ENCODE measurements at places on chromosomes 5 and 9. TPM values are rescaled to one million over a fixed set of nuclear protein-coding genes. Genes with fewer than 3 reads are reported as not detected.

Gene ZFYVE16
- total RNA-seq = 7.9 TPM

Gene PHF24
- total RNA-seq = 0.03 TPM

- no peak for DNase-seq
- no peaks in the 10 kb centered on the region for H3K4me1 ChIP-seq
- no peaks in the 10 kb centered on the region for H3K36me3 ChIP-seq
- no peaks in the 10 kb centered on the region for H3K27me3 ChIP-seq
- H3K4me3 ChIP-seq = no peak overlapping the region
Observed at GRCh38 chr5:62977661-62978060, 399.0 kb downstream of the LRRC70 start.

- H3K36me3 ChIP-seq = peaks cover 18% of the 10 kb centered on the region
- H3K27me3 ChIP-seq = no peaks in the 10 kb centered on the region
- no peaks in the 10 kb centered on the region for H3K4me1 ChIP-seq
- DNase-seq = no peak
- H3K27ac ChIP-seq = no peak overlapping the region
Observed at GRCh38 chr9:101562966-101563365, 29.3 kb downstream of the RNF20 start.

GRCh38 chr5:148620696-148621095 lies 33.6 kb downstream of the HTR4 start:
- no peak for DNase-seq
- no peak overlapping the region for H3K27ac ChIP-seq
- H3K4me3 ChIP-seq = no peak overlapping the region
- H3K4me1 ChIP-seq = no peaks in the 10 kb centered on the region
- no peaks in the 10 kb centered on the region for H3K36me3 ChIP-seq

DNA sequence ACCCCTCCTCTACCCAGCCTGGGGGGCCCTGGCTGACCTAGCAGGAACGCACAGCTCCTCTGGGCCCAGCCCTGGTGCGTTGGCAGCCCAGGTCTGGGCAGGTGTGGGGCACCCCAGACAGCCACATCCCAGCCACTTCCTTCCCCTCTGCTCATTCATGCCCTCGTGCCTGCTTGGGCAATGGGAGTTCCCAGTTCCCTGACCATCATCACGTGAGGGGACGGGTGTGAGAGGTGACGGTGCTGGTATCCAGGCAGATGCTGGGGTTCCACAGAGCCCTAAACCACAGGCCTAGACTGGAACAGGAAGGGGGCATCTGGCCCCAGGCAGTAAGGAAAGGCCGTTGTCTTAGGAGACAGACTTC lies 8.4 kb downstream of the RALGDS start:
- no peak overlapping the region for H3K27ac ChIP-seq
- peaks cover 19% of the 10 kb centered on the region for H3K36me3 ChIP-seq
- H3K4me1 ChIP-seq = peaks cover 17% of the 10 kb centered on the region
- H3K27me3 ChIP-seq = no peaks in the 10 kb centered on the region
- peak; percentile 57 for DNase-seq

- no peak overlapping the region for H3K4me3 ChIP-seq
- no peak for DNase-seq
- H3K36me3 ChIP-seq = no peaks in the 10 kb centered on the region
- H3K27ac ChIP-seq = no peak overlapping the region
- H3K27me3 ChIP-seq = no peaks in the 10 kb centered on the region
- no peaks in the 10 kb centered on the region for H3K4me1 ChIP-seq
Observed at GRCh38 chr5:6328173-6328572, 50.2 kb downstream of the MED10 start.

- no peaks in the 10 kb centered on the region for H3K4me1 ChIP-seq
- H3K36me3 ChIP-seq = no peaks in the 10 kb centered on the region
- H3K27me3 ChIP-seq = no peaks in the 10 kb centered on the region
- no peak overlapping the region for H3K4me3 ChIP-seq
- no peak overlapping the region for H3K27ac ChIP-seq
Observed at GRCh38 chr5:180143656-180144364, 65.2 kb downstream of the RASGEF1C start.

DNA sequence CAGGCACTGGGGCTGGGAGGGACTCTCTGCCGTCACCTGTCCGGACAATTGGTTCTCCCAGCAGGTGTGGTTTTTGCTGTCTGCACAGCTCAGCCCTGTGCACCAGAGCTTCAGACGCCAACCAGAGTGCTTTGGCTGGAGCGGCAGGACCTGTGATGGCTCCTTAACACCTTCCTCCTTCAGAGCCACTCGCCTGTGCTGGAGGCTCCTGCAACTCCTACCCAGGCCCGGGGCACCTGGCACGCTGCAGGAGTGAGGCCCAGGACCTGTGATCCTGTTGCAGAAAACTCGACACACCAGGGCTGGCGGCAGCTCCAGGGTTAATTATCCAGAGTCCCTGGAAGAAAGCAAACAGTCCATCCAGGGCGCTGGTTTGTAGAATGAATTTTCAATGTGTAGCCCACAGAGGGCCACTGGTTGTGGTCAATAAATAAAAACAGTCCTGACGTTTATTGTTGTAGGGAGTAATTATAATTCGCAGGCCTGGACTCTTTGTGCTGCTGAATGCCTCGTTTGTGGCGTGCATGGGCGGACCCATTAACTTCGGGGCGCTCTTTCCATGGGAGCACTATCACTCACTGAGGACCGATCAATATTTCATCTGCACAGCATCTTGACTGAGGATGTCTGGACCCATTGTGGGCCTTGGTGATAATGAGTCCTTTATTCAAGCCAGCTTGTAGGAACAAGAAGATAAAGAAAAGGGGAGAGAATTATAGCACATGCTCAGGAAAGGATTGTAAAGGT lies 339.7 kb upstream of the IRX4 start:
- no peak for DNase-seq
- H3K4me3 ChIP-seq = no peak overlapping the region
- H3K27me3 ChIP-seq = no peaks in the 10 kb centered on the region
- H3K36me3 ChIP-seq = no peaks in the 10 kb centered on the region

All from pancreas (tissue), 10 donors.